Muscle of arm (tissue), 14 donors: ENCODE measurements at places on chromosomes 1 and 21.

DNA sequence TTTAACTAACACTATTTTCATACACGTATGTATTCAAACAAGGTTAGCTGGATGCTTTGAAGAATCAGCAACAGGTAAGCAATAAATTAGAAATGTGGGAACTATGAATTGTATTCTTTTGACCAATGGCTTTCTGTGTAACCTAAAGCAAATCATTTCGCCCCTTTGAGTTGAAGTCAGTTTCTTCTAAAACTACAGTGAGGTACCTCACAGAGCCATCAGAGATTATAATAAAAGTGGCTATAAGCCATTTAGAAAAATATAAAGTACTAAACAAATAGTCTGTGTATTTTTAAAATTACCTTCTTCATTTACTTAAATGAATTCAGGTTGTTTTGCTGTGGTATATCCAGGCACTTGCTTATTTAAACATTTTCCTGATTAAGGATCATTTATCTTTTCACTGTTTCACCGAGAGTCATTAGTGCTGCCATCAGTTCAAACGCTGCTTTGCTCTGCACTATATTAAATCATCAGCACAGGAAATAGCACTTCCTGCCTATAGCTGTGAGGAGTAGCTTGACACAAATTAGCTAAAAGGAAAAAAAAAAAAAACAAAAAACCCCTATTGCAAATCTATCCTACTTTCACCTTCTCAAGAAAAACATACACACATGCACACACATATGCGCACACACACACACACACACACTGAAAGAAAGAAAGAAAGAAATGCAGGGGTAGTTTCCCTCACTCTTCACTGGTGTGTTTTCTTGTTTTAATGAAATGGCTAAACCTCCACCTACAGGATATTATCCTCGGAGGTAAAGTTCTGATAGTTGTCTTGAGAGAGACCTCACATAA is 39.8 kb upstream of the C1orf105 start:
- DNase-seq, result no peak

- DNase-seq, result peak; percentile 64
Measured at GRCh38 chr1:183148599-183148998, 37.5 kb upstream of the LAMC2 start.

GRCh38 chr21:46551636-46552241 is 53.1 kb downstream of the S100B start:
- DNase-seq, result no peak

DNA sequence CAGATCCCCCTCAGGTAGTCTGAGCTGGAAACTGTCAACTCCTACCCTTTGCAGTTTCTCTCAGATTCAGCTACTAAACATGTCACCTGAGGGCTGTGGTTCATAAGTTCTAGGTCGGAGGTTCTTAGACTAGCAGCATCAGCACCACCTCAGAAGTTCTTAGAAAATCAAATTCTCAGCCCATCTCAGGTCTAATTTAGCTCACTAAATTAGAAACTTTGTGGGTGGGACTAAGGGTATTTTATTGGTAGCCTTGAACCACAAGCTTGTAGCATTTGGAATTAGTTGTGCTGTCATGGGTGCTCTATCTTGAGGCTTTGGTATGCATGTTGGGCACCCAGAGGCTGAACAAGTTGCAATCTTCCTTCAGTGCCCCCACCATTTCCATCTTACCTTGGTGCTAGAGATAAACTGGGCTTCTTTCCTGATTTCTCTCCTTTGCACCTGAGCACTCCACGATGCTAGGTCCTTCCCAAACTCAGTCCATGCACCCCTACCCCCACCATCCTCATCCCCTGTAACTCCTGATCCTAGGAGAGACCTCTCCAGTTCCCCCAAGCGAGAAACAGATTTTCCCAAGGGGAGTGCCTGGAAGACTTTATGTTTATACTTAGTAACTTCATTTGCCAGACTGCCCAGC is 54.2 kb downstream of the S1PR1 start:
- no peak for DNase-seq

DNA sequence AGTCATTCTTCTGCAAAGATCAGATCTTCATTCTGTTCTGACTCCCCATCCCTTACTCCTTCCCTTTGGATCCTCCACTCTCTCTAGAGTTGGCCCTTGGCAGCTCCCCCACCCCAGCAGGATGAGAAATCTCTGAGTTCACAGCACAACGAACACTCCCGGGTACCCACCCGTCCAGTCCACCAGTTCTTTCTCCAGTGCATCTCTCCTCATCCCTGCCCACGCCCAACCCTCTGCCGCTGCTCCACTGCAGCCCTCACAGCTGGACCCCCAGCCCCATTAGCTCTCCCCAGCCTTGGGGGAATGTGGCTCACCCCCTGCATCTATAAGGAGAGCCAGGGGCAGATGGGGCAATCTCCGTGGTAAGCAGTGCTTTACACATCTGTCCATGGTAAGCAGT is 125.7 kb downstream of the MATN1 start:
- no peak for DNase-seq

- no peak for DNase-seq
Measured at GRCh38 chr21:23016617-23017016, 2018.4 kb downstream of the NCAM2 start.

GRCh38 chr1:98924977-98925376 is 79.7 kb downstream of the PLPPR5 start:
- no peak for DNase-seq

DNA sequence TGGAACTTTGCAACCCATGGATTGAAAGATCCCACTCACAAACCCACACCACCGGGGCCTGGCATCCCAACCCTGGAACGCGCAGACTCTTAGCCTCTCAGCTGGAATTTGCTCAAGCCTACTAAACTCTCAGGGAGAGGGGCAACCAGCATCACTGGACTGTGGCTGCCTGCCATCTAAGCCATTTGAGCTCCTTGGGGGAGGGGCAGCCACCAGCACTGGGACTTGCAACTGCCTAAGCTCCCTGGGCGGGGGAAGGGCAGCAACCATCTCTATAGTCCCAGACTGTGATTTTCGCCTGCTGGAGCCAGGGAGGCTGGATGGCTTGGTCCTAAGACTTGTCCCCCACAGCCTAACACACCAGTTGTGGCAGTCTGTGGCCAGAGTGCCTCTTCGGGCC is 122.3 kb downstream of the SNX7 start:
- DNase-seq, result no peak

DNA sequence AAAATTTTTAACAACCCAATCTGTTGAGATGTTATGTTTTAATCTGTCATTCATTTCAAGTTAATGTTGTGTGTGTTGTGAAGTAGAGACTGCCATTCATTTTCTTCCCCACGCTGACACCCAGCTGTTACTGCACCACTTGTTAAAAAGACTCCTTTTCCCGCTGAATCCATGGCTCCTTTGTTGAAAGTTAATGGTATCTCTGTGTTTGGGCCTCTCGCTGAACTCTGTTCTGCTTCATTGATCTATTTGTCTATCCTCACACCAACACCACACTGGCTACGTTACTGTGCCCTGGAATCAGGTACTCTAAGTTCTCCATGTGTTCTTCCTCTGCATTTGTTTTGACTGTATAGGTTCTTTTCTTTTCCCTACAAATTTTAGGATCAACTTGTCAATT is 58.2 kb downstream of the PDE9A start:
- DNase-seq, result no peak

DNA sequence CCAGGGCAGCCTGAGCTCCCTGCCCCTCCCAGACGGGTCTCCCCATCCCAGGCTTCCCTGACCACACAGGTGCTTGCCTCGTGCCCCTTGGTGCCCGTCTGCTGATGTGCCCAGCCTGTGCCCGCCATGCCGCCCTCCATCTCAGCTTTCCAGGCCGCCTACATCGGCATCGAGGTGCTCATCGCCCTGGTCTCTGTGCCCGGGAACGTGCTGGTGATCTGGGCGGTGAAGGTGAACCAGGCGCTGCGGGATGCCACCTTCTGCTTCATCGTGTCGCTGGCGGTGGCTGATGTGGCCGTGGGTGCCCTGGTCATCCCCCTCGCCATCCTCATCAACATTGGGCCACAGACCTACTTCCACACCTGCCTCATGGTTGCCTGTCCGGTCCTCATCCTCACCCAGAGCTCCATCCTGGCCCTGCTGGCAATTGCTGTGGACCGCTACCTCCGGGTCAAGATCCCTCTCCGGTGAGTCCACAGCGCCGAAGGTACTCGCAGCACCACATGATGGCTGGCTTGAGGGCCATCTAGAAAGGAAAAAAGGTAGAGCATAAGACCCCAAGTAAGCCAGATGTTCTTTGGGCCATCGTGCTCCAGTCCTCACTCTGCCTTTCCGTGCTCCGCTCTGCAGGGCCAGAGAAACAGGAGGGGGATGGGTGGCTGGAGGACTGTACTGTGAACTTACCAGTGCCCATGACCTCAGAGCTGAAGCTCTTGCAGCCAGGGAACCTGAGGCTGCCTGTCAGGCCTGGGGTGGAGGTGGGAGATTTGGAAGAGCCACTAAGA is 1.4 kb downstream of the ADORA1 start:
- no peak for DNase-seq

- no peak for DNase-seq
Measured at GRCh38 chr1:110896090-110896489, 23.1 kb downstream of the CD53 start.

GRCh38 chr1:197178998-197179397 is 32.5 kb upstream of the ASPM start:
- no peak for DNase-seq

DNA sequence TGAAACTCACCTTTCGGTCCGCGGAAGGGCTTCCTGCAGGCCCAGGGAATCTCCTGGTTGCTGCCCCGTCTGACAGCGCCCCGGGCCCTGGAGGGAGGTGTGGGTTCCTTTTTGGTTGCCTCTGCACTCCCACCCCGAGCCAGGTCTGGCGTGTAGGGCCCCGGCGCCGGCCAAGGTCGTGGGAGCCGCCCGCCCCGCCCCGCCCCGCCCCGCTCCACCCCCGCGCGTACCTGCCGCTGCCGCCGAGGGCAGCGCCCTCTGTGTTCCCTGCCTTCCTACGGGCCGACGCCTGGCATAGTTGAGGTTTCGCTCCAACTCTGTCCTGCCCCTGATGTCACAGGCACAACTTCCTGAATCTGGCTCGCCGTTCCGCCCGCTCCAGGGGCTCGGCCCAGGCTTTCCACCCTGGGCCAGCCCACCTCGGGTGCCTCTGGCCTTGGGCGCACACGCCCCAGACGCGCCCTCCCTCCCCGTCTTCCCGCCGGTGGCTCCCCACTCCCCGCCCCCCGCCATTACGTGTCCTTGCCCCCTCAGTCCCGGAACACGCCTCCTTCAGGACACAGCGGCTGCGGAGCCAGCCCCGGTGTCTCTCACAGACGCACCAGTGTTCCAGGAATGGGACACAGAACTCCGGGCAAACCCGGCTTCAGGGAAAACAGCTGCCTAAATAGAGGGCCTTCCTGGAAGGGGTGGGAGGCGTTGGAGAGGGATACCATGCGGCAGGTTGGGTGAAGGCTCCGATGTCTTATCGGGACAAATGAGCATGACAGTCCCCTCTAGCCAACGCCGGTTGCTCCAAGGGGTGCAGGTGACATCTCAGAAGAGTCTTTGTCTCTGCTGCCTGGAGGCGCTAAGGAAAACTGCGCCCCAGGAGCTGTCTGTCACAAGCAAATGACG is at the start of gene KIAA0040:
TSS of gene KIAA0040 (minus strand) at position 147 of the 897 bp plus-strand sequence. CDS start 31,763 bp downstream, outside the sequence.
- peak; percentile 62 for DNase-seq

- DNase-seq, result peak; percentile 95
Measured at GRCh38 chr1:155324037-155324716, 3.5 kb downstream of the RUSC1 start.

- DNase-seq, result no peak
Measured at GRCh38 chr1:184889166-184889565, 85.1 kb downstream of the NIBAN1 start.

GRCh38 chr1:38852780-38853179 is 6.8 kb downstream of the RRAGC start:
- no peak for DNase-seq

DNA sequence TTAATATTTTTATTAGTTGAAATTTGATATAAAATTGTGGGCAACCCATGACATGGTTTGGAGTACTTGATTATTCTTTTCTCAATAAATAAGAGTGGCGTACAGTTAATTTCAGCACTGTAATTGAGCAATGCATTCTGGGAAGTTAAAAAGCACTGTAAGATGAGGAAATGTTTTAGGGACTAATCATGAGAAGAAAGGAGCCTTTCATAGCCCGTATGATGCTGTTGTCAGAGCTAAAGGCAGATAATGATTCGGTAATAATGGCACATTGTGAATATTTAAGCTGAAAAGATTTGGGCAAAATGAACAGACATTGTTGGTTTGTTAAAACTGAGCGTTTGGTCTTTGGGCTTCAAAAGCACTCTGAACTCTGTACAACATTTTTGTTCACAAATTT is 139.3 kb downstream of the NFIA start:
- no peak for DNase-seq

DNA sequence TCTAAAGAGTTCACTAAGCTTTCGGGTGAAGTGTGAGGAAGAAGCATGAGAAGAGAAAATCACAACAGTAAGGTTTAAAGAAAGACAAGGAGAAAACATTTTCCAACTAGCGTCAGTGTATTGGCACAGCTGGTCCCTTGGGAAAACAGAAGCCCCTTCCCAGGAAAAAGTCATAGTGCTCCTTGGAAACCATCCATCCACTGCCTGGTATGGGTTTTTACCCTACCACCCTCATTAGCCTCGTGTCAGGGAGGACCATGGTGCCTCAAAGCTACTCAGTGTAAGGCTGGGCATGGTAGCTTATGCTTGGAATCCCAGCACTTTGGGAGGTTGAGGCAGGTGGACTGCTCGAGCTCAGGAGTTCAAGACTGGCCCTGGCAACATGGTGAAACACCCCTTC is 12.7 kb downstream of the AADACL4 start:
- DNase-seq, result no peak

- DNase-seq, result no peak
Measured at GRCh38 chr1:57012315-57012714, 46.5 kb upstream of the C8B start.

- DNase-seq, result no peak
Measured at GRCh38 chr1:184903111-184903692, 71.1 kb downstream of the NIBAN1 start.

- no peak for DNase-seq
Measured at GRCh38 chr1:92837062-92837461, 5.2 kb downstream of the RPL5 start.

DNA sequence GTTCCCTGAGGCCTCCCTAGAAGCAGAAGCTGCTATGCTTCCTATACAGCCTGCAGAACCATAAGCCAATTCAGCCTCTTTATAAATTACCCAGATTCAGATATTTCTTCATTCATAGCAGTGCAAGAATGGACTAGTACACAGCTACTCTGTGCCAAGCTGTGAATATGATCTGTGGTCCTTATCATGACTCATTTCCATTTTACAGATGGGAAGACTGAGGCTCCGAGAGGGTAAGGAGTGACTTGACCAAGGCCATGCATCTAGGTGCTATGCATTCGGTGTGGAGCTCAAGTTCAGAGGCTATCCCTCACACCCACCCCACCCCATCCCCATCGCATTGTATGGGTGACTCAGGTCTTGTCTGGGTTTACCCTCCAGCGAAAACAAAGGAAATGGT is 52.3 kb upstream of the DISP3 start:
- no peak for DNase-seq

GRCh38 chr1:182170891-182171461 is 109.5 kb upstream of the ZNF648 start:
- no peak for DNase-seq
